ENCODE measurements at places on chromosomes 5 and 9.
A peak's percentile ranks its signal among the peaks of the same experiment; 100 is the strongest.

DNA sequence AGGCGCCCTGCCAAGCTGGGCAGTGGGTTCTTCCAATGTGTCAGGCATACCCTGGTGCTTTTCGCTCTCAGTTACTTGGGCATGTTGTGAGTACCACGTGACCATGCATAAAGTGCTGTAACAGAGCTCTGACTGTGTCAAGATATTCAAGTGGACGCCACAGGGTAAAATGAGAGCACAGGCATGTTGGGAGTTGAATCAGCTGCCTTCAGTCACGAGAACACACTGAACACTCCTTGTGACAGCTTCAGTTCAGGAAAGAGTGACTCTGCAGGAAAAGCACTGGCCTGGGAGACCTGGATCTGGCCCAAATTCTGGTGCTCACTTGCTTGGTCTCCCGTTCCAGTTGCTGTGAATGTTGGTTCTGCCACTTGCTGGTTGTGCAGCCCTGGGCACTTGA lies 5.1 kb downstream of the MLANA start:
- no peak for DNase-seq

- peak; percentile 19 for DNase-seq
Observed at GRCh38 chr5:136020383-136021015, 8.3 kb upstream of the TGFBI start.

- no peak for DNase-seq
Observed at GRCh38 chr9:18490641-18491370, 16.9 kb downstream of the ADAMTSL1 start.

DNA sequence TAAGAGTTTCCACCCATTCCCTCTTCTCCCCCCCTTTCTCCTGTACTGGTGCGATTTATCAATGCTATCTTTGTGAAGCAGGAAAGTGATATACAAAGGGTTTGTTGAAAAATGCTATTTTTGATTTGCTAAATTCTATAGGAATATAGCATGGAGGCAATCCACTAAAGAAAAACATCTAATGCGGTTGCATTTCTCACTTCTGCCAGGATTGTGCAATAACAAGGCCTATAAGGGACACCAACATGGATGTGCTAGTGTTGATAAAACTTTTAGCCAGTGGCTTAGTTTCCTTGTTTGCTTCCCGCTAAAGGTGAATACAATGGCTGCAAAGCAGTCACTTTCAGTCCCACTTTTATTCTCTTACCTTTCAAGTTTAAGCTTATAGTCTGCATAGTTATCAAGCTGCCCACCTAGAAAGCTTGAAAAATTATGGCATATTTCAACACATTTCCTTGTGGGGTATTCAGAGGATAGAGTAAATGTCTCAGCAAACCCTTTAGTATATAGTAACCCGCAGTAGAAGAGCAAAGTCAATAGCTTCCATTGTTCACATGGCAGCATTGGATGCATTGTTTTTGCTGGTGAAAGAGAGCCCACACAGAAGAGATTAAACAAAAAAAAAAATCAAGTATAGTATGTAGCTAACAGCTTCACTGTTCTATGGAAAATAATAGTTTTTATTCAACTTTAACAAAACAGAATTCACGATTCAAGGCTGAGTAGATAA lies 674.6 kb upstream of the SEMA6A start:
- DNase-seq = no peak

DNA sequence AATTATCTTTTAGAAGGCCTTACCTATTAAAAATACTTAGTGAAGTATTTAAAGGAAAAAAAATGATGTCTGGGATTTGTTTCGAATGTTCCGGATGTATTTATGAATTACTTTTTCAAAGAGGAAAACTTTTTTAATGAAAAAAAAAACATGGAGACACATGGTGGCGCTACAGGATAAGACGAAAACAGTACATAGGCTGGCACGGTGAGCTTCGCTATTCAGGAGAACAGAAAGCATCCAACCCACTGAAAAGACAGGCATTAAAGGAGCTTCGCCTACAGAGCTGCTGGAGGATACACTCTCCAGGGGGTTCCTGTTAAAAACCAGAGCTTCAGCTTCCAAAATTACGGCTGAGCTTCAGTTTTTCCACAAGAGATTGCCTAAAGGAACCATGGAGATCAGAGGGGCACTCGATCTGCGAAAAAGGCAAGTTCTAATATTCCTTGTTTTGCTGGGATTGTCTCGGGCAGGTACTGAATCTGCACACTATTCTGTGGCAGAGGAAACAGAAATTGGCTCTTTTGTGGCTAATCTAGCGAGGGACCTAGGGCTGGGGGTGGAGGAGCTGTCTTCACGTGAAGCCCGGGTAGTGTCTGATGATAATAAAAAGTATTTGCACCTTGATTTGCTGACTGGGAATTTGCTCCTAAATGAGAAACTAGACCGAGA lies at the start of gene PCDHB14:
Gene PCDHB14, plus strand, starts transcription at position 232 of the 672 bp plus-strand sequence. Its CDS starts 163 bp downstream, at position 395.
- DNase-seq = peak; percentile 9

DNA sequence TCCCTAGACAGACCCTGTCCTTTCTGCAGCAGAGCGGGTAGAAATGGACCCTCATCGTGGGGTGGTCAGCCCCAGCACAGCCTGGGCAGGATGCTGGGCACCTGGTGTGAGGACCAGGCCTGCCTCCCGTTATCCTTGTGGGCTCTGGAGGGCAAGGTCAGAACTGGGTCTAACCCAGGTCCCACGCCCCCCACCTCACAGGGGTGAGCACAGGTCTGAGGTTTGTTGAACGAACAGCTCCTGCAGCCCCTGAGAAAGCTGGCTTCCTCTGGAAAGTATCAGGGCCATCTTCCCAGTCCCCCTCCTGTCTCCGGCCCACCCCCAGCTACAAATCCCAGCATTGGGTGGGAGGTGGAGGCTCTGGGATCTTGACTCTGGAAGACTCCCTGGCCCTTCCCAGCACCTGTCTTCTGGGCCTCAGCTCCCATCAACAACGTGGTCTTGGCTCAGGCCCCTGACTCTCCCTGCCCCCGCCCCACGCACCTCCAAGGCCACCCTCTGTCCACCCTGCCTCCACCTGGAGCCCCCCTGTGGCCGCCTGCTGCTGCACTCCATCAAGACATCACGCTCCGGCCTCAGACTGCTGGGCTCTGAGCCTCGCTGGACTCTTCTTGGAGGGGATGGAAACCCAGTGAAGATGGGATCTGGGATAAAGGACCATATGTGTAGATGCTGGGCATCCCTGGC lies 30.1 kb upstream of the CNOT6 start:
- DNase-seq = no peak

GRCh38 chr5:14213813-14214585 lies 70.9 kb downstream of the TRIO start:
- no peak for DNase-seq

- DNase-seq = no peak
Observed at GRCh38 chr9:33320568-33321261, 30.4 kb downstream of the NFX1 start.

GRCh38 chr5:54087436-54087835 lies 222.9 kb downstream of the ARL15 start:
- no peak for DNase-seq
